ENCODE measurements at places on chromosomes 4 and X. TPM values are rescaled to one million over a fixed set of nuclear protein-coding genes. Genes with fewer than 3 reads are reported as not detected.

The XKRX gene
- not detected for polyA plus RNA-seq

The IL2 gene
- polyA plus RNA-seq, result not detected

The RTL9 gene
- polyA plus RNA-seq, result not detected

The RHOH gene
- polyA plus RNA-seq, result not detected

The UCP1 gene
- polyA plus RNA-seq, result not detected

The FGFBP2 gene
- polyA plus RNA-seq, result not detected

The KLHL8 gene
- 18.0 TPM for polyA plus RNA-seq

The ARMCX1 gene
- 39.2 TPM for polyA plus RNA-seq

The CPLX1 gene
- 6.8 TPM for polyA plus RNA-seq

The HTN1 gene
- polyA plus RNA-seq, result not detected

The SSX3 gene
- polyA plus RNA-seq, result 0.32 TPM

The GYPB gene
- 2.5 TPM for polyA plus RNA-seq

The BEX2 gene
- 432 TPM for polyA plus RNA-seq
